Diencephalon (tissue), 1 donor: ENCODE measurements at places on chromosomes 2 and 18. TPM values are rescaled to one million over a fixed set of nuclear protein-coding genes. Genes with fewer than 3 reads are reported as not detected.

Gene CCDC74A
- total RNA-seq, result 10.4 TPM

Gene CDH2
- total RNA-seq, result 216 TPM

Gene CTAGE1
- not detected for total RNA-seq

Gene PTPRN
- 66.9 TPM for total RNA-seq

Gene ERMN
- 1.2 TPM for total RNA-seq

Gene ARHGAP25
- 2.3 TPM for total RNA-seq
